Activated CD4-positive, CD25-positive, alpha-beta regulatory T cell (primary cell): ENCODE measurements at places on chromosomes 12 and 14.

GRCh38 chr12:93706824-93707223 lies 29.6 kb downstream of the CRADD start:
- DNase-seq: no peak

DNA sequence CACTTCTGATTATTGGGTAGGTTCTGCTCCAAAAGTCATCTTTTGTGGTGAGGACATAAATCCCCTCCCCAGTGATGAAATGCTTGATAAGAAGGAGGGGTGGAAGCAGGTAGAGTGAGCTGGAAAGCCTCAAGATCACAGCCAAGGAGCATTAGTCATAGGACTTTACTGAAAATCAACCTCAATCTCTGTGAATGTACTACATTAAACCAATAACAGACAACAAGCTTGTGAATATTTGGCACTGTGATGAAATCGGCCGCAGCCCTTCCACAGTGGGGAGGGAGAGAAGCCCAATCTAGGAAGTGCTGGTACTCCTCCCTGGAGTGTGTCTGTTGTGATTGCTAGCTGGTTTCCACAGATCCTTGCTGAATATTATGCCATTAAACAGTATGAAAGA lies 41.2 kb upstream of the PTCSC3 start:
- no peak for DNase-seq

GRCh38 chr12:53127169-53127568 lies 23.9 kb downstream of the SOAT2 start:
- DNase-seq: no peak

DNA sequence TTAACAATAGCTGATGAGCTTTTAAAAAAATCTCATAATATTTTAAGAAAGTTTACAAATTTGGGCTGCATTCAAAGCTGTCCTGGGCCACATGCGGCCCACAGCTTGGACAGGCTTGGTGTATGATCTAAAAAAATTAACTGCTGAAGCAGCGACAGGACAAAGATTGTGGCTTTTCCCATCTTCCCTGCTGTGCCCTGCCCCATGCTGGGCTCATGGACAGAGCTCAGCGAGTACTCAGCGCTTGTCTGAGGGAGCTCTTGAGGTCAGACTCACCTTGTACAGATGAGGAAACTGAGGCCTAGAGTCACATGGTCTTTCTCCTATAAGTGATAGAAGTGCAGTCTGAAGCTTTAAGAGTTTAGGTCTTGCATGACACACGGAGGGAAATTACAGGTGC lies 15.0 kb downstream of the EVL start:
- no peak for DNase-seq

- DNase-seq: no peak
Measured at GRCh38 chr12:111353603-111354295, 15.1 kb downstream of the PHETA1 start.

GRCh38 chr12:110338754-110339153 lies 57.7 kb downstream of the ATP2A2 start:
- DNase-seq: no peak

DNA sequence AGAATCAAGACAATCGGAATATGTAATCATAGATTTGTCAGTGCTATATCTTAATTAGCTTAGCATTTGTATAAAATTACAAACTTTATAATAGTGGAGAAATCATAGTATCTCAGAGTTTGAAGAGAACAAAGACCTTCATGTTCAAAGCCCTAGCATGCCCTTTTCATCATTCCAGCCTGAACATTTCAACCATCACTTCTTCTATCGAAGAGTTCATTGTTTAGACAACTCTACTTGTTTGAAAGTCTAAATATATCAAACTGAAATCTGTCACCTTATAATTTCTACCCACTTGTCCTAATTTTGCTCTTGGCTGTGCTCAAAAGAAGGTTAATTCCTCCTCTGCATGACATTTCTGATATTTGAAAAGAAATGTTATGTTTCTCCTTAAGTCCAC lies 325.9 kb downstream of the GPHN start:
- DNase-seq: no peak

DNA sequence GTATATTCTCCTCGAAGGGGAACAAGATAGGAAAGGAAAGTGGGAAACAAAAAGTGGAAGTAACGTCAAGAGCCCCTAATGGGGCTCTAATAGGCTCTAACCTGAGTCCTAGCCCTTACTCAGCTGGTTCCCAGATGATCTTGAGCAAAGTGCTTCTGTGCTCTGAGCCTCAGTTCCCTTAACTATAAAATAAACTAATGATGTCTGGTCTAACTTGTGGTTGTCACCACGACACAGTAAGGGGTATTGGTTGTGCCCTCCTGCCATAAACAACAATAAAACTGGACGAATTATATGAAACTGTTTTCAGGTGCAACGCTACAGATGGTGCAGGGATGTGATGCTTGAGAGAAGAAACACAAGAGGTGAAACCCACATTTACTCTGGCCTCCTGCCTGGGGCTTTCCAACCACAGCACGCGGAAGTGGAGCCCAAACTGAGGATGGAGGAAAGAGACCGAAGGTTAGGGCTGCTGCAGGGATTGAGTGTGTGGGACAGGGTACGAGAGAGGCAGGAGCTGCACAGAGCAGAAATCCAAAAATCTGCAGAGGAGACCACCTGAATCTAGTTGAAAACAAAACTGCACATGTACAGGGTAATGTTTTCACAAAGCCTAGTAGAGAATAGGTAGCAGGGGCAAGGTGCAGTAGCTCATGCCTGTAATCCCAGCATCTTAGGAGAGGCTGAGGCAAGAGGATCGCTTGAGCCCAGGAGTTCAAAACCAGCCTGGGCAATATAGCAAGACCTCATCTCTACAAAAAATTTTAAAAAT lies 45.6 kb upstream of the BCL2L14 start:
- DNase-seq: no peak

DNA sequence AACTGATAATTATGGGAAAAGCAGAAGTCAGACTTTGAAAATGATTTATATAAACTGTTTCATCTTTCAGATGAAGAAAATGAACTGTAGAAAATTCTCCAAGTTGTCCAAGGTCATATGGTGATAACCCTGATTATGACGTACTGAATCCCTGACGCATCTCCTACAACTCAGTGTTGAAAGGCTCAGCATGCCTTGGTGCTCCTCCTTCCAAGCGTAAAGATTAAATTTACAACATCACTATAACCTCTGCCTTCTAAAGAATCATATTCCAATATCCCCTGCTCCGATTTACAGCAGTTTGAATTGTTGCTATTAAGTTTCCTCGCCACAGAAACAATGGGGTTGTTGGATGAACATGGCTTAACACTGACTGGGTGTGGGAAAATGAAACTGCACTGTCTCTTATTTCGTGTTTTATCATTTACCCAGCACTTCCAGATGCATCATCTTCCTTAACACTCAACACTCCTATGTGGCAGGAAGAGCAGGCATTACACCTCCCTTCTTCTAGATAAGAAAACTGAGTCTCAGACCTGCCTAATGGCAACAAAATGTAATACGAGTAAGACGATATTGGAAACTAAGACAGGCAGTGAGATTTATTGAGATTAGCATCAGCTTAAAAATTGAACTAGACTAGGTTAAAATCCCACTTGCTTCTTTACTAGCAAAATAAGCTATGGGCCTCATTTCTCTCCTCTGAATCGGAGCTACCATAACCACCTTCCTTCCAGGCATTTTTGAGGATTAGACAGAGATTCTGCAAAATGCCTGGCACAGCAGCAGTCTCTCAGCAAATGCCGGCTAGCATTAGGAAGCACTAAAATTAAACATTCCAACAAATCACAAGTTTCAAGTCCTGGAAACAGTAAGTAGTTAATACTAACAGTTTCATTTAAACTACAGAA lies 74.2 kb downstream of the PPM1H start:
- DNase-seq: no peak

- no peak for DNase-seq
Measured at GRCh38 chr14:68089146-68089731, 269.7 kb downstream of the RAD51B start.

GRCh38 chr12:68967046-68967445 lies 34.1 kb upstream of the CPM start:
- DNase-seq: no peak

DNA sequence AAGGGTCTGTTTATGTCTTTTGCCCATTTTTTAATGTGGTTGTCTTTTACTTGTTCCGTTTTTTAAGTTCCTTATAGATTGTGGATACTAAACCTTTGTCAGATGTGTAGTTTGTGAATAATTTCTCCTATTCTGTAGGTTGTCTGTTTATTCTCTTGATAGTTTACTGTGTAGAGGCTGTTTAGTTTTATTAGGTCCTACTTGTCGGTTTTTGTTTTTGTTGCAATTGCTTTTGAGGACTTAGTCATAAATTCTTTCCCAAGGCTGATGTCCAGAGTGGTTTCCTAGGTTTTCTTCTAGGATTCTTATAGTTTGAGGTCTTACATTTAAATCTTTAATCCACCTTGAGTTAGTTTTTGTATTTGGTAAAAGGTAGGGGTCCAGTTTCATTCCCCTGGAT lies 33.9 kb downstream of the SLC39A9 start:
- DNase-seq: no peak

GRCh38 chr12:68331500-68331868 lies 678 bp downstream of the MDM1 start:
- DNase-seq: no peak

- DNase-seq: no peak
Measured at GRCh38 chr12:91273560-91273959, 90.9 kb upstream of the DCN start.

DNA sequence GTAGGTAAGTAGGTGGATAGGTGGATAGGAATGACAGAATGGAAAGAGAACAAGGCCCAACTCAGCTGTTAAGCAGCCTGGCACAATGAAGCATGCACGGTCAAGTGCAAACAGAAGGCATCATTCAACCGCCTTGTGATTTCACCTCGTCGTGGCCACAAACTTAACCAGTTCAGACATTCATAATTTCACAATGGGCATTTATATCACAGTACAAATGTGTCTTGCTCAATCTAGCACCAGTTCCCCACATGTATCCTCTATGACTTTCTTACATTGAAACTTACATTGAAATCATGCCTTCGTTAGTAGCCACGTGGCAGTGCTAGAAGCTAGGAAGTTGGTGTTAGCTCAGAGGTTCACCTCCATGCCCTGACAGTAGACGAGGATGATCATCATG lies 207.5 kb downstream of the ETV6 start:
- DNase-seq: no peak

DNA sequence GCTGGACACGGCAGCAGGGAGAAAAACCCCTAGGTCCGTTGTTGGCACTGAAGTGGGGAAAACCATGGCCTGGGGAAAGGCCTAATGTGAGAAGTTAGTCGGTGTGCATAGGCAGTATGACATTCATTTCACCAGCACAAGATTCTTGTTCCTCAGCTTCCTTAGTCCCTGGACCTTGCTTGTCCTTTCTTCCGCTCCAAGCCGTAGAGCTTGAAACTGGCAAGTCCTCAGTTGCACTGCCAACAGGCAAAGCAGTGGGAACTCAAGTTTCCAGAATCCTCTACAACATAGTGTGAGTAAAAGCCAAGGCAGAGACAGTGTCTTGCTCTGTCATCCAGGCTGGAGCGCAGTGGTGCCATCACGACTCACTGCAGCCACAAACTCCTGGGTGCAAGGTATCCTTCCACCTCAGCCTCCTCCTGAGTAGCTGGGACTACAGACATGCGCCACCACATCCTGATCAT lies 138.5 kb upstream of the AMIGO2 start:
- peak; percentile 11 for DNase-seq

- DNase-seq: no peak
Measured at GRCh38 chr14:26344596-26344995, 253.2 kb downstream of the NOVA1 start.

DNA sequence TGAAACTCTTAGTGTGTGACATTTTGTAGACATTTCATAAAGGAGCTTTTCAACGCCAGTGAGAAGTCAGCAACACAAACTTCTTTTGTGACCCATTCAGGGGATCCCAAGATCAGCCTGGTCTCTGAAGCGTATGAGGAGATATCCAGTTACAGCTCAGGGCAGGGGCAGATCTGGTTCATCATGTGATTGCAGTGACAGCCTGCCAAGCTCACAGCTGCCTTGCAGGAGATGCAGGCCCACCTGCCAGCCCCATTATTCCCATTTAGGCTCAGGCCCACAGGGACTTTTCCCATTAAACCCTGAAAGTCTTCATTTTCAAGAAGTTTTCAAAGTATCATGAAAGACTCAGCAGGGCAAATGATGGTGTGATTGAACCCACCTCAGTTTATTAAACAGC lies 38.3 kb downstream of the SRGAP1 start:
- no peak for DNase-seq

GRCh38 chr12:104529130-104529874 lies 72.6 kb downstream of the CHST11 start:
- DNase-seq: no peak

- no peak for DNase-seq
Measured at GRCh38 chr14:24904533-24904932, 145.4 kb downstream of the STXBP6 start.

- no peak for DNase-seq
Measured at GRCh38 chr14:54435500-54435981, 5.6 kb downstream of the CNIH1 start.

GRCh38 chr12:101714877-101715444 lies 17.5 kb downstream of the CHPT1 start:
- DNase-seq: no peak

- DNase-seq: no peak
Measured at GRCh38 chr12:130435826-130436225, 98.1 kb downstream of the PIWIL1 start.

DNA sequence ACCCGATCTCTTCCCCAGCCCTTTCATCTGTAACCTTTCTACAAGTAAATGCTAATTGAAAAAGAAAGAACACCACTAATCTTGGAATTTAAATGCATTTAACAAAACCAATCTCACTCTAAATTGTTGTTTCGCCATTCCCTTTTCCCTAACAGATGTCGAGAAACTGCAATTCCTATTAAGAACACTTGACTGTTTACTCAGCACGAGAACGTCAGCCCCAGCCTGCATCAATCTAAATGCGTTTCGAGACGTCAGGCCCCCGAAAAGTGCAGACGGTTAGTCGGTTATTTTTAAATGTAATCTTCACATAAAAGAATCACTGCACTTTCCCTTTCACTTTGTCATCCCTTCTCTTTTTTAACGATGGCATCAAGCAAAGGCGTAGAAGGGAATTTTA lies 837.6 kb downstream of the VRK1 start:
- peak; percentile 4 for DNase-seq

DNA sequence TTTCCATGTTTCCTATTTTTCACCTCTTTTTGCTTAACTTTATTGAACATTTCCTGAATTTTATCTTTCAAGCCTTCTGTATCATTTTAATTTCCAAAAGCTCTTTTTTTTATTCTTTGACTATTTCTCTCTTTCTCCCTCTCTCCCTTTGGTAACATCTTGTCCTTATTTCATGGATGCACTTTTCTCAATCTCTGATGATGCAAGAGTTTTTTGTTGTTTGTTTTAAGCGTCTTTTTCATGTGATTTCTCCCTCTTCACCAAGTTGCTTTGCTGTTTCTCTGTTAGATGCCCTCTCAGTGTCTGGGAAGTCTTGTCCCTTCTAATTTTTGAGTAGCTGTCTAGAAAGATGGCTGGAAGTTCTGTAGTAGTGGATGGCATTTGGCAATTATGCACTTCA lies 62.6 kb downstream of the ANO6 start:
- no peak for DNase-seq

DNA sequence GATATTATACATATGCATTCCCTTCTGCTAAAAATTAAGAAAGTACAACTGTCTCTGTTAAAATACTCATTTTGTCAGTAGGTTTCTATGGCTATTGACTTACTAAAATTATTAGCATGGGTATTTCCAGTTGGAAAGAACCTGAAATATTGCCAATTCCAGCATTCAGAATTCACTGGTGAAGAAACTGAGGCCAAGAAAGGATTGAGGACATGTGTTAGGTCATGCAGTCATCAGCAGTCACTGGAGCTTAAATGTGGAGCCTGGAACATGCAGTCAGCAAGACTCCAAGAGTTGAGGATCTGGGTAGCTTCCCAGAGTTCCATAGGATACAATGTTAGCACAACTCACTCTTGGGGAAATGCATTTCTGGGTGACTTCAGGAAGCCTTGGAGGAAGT lies 1335.6 kb downstream of the AACS start:
- no peak for DNase-seq
